Activated T-cell treated with anti-CD3 and anti-CD28 coated beads, Interleukin-2, amount 50 U/mL, for 72 hours (primary cell): ENCODE measurements at places on chromosomes 11 and 22. TPM values are rescaled to one million over a fixed set of nuclear protein-coding genes. Genes with fewer than 3 reads are reported as not detected.

PPP1R14B gene
- total RNA-seq = 121 TPM

- H3K27ac ChIP-seq = peak overlapping the region; percentile 0
- peaks cover 6% of the 10 kb centered on the region for H3K4me1 ChIP-seq
- H3K27me3 ChIP-seq = peaks cover 25% of the 10 kb centered on the region
- no peaks in the 10 kb centered on the region for H3K36me3 ChIP-seq
- DNase-seq = peak; percentile 79
- H3K4me3 ChIP-seq = no peak overlapping the region
Observed at GRCh38 chr11:62171261-62171723, 18.7 kb upstream of the SCGB1D1 start.

KCNJ4 gene
- not detected for total RNA-seq

DNA sequence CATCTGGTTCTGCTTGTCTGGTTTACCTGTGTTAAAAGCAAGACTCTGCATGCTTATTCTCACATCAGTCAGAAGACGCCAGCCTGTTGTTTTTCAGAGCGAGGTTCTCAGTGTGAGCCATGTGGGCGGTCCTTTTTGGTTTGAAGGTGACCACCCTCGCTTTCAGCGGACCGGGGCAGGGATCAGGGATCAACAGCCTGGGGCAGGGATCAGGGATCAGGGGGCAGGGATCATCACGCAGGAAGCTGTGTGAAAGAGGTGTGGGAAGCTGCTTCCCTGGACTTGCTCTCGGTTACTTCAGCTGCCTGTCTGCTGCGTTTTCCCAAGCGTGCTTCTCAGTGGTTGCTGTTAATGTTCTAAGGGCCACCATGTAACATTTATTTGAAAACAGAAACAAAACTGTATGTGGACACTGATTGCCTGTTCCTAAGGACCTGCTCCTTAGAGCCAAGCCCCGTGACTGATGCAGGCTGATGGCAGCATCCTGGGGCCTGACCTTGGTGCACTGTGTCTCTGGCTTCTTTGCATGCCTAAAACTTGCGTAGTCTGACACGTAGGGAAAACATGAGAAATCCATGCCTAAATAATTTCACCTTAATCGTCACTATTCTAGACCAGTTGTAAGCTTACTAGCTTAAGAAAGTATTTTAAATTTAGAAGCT, 146.9 kb downstream of the ATXN10 start:
- no peaks in the 10 kb centered on the region for H3K36me3 ChIP-seq
- H3K27me3 ChIP-seq = no peaks in the 10 kb centered on the region
- no peak overlapping the region for H3K27ac ChIP-seq
- H3K4me3 ChIP-seq = no peak overlapping the region
- no peaks in the 10 kb centered on the region for H3K4me1 ChIP-seq

DNA sequence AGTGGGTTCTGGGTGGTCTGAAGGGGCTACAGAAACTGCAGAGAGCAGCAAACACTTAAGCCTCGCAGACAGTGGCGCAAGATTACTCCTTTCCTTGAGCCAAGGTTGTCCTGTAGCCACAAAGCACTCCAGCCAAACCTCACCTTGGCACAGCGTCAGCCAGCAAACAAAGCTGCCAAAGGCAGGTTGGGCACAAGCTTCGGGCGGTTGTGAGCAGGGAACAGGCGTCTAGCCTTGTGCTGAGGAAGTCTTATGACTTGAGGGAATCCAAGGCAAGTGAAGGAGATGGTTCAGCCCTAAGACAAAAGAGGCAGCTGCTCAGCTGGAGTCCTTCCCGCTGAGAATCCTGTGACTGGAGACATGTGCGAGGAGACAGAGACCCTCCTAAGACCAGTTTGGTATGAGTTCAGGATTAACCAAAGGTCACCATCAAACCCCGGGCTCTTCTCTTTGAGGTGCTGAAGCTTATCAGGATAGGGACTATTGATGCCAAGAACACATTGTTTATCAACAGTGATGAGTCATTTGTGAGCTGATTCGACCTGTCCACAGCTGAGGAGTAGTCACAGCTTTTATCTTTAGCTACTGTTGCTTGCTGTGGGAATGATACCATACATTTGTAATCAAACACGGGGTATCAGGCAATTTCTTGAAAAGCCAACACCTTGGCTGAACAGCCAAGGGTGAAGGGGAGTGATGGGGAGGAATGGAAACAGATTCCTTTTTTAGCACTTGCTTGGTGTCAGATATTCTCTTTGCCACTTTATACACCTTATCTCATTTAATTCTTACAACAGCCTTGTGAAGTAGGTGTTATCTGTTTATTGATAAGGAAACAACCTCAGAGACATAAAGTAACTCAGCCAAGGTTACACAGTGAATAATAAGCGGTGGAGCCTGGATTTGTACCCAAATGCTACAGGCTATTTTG, 4.6 kb downstream of the ADM start:
- no peak for DNase-seq
- peaks cover 2% of the 10 kb centered on the region for H3K36me3 ChIP-seq
- peaks cover 43% of the 10 kb centered on the region for H3K4me1 ChIP-seq
- H3K4me3 ChIP-seq = peak overlapping the region; percentile 93

- H3K36me3 ChIP-seq = no peaks in the 10 kb centered on the region
- H3K27me3 ChIP-seq = no peaks in the 10 kb centered on the region
- no peaks in the 10 kb centered on the region for H3K4me1 ChIP-seq
- H3K27ac ChIP-seq = no peak overlapping the region
- no peak overlapping the region for H3K4me3 ChIP-seq
- DNase-seq = no peak
Observed at GRCh38 chr11:40508303-40508702, 951.1 kb downstream of the LRRC4C start.

DNA sequence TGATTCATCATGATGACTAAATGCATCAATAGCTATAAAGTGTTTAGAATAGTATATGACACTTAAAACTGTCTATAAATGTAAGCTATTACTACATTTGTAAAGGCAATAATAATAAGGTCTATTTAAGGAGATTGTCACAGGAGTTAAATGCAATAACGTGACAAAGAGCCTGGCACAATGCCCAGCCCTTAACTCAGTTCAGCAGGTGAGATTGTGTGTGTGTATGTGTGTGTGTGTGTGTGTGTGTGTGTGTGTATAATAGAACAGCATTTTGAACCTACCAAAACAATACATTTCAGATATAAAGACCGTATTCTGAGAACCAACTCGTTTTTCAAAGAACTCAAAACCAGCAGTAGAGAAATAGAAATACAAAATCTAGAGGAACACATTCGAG, 177.5 kb downstream of the MYO18B start:
- no peaks in the 10 kb centered on the region for H3K4me1 ChIP-seq
- no peak for DNase-seq
- H3K27me3 ChIP-seq = peaks cover 19% of the 10 kb centered on the region
- H3K36me3 ChIP-seq = no peaks in the 10 kb centered on the region
- no peak overlapping the region for H3K27ac ChIP-seq

GRCh38 chr22:27533105-27533745, 268.3 kb downstream of the MN1 start:
- no peak for DNase-seq
- no peaks in the 10 kb centered on the region for H3K4me1 ChIP-seq
- H3K27me3 ChIP-seq = no peaks in the 10 kb centered on the region
- no peaks in the 10 kb centered on the region for H3K36me3 ChIP-seq
- H3K4me3 ChIP-seq = no peak overlapping the region
- H3K27ac ChIP-seq = no peak overlapping the region

OR4A16 gene
- total RNA-seq = not detected

CRYBB3 gene
- total RNA-seq = 0.30 TPM

- H3K4me1 ChIP-seq = no peaks in the 10 kb centered on the region
- no peaks in the 10 kb centered on the region for H3K27me3 ChIP-seq
- no peak for DNase-seq
- H3K4me3 ChIP-seq = no peak overlapping the region
- H3K27ac ChIP-seq = no peak overlapping the region
- no peaks in the 10 kb centered on the region for H3K36me3 ChIP-seq
Observed at GRCh38 chr11:112814168-112814567, 147.1 kb upstream of the NCAM1 start.

EMID1 gene
- 0.14 TPM for total RNA-seq

TMEM151A gene
- 0.10 TPM for total RNA-seq

DNA sequence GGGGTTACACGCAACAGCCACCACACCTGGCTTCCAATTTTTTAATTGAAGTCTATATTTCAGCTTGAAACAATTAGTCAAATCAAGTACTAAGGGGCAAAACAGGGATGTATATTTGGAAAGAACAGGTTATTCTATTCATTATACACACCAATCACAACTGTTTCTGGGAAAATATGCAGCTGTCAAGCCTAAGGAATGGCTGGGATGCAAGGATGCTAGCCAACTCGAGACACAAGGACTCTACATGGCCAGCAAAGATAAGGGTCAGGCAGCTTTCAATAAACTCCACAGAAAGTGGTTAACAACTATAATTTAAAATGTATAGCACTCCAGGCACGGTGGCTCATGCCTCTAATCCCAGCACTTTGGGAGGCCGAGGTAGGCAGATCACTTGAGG, 126.8 kb upstream of the APOA1 start:
- no peak for DNase-seq
- H3K4me1 ChIP-seq = peaks cover 5% of the 10 kb centered on the region
- no peak overlapping the region for H3K27ac ChIP-seq
- H3K27me3 ChIP-seq = no peaks in the 10 kb centered on the region

- no peak overlapping the region for H3K27ac ChIP-seq
- no peaks in the 10 kb centered on the region for H3K36me3 ChIP-seq
- H3K4me3 ChIP-seq = peak overlapping the region; percentile 42
- no peaks in the 10 kb centered on the region for H3K4me1 ChIP-seq
Observed at GRCh38 chr11:122440811-122441665, 214.5 kb upstream of the UBASH3B start.

CCDC15 gene
- total RNA-seq = 9.9 TPM

DNA sequence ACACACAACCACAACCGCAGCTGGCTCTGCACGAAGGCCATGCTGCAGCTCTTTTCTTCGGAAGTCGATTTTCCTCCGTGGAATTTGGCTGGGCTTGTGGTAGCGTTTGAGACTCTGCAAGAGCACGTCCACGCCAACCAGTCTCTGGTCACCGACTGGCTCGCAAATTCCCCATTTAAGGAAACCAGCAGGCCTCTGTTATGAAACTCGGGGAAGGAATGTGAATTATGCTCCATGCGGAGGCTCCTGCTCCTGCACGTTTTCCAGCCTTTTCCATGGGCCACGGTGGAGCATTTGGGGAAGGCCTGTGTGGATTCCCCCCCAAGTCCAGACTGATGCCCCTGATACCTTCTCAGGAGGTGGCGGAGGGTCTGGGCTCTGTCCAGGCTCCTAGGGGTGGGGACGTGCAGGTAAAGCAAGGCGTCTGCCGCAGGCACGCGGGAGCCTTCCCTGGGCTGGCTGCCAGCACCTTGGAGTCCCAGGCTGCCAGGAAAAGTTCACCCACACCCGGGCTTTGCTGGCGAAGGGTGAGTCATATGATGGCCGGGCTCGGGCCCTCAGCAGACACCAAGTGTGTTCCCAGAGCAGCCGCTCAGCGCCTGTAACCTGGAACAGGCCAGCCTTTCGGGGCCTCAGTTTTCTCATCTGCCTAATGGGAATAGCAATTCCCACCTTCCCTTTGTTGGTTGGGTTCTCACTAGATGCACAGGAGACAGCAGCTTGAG, 41.9 kb downstream of the LRP5 start:
- no peaks in the 10 kb centered on the region for H3K4me1 ChIP-seq
- no peaks in the 10 kb centered on the region for H3K27me3 ChIP-seq

DGAT2 gene
- 3.4 TPM for total RNA-seq

DNA sequence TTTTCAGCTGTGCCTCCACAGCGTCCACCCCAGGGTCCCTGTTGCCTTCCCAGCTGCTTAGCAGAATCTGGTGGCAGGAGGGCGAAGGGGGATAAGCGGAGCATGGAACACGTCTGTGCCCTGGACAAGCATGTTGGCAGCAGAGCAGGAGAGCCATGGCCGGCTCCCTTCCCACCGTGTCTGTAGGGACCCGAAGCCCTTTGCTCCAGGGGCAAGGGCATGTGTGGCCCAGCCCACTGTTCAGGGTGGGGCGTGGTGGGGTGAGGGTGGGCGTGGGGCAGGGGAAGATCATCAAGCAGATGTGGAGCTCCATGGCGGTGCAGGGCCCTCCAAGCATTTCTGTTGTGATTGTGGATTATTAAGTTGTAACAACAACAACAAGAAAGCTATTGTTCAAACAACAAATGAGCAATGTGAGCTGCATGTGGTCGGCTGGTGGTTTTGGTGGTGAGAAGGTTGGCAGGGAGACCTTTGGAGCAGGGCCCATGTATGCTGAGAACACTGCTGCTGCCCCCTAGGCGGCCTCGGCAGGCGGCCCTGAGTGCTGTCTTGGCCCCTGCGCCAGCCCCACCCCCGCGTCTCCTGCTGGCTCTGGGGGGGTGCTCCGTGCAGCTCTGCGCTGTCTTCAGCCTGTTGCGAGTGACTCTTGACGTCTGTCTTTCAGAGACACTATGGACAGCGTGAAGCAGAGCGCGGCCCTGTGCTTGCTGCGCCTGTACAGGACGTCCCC, 50.9 kb downstream of the AP2A2 start:
- no peak overlapping the region for H3K4me3 ChIP-seq
- no peak overlapping the region for H3K27ac ChIP-seq
- no peaks in the 10 kb centered on the region for H3K36me3 ChIP-seq
- no peaks in the 10 kb centered on the region for H3K27me3 ChIP-seq
- peaks cover 14% of the 10 kb centered on the region for H3K4me1 ChIP-seq

- H3K36me3 ChIP-seq = no peaks in the 10 kb centered on the region
- H3K4me1 ChIP-seq = peaks cover 27% of the 10 kb centered on the region
- H3K27me3 ChIP-seq = peaks cover 73% of the 10 kb centered on the region
- DNase-seq = no peak
- H3K4me3 ChIP-seq = peak overlapping the region; percentile 60
- H3K27ac ChIP-seq = peak overlapping the region; percentile 79
Observed at GRCh38 chr11:20036626-20037335, 123.5 kb downstream of the DBX1 start.

DNA sequence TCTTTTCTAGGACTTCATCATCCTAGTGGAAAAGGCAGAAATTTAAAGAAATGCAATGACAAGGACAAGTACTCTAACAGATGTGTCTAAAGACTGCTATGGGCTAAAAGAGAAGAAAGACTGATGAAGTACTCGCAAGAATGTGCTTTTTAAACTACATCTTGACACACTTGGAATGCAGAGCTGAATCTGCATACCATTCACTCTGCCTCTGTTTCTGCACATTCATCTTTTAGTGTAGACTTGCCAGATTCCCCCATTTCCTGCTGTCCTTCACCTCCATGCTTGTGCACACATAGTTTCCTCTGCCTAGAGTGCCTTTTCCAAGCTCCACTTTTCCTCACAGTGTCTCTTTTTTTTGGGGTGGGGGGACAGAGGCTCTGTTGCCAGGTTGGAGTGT, 239.0 kb upstream of the CCDC179 start:
- no peaks in the 10 kb centered on the region for H3K36me3 ChIP-seq
- no peak overlapping the region for H3K27ac ChIP-seq
- DNase-seq = no peak
- H3K27me3 ChIP-seq = no peaks in the 10 kb centered on the region
- no peaks in the 10 kb centered on the region for H3K4me1 ChIP-seq

DNA sequence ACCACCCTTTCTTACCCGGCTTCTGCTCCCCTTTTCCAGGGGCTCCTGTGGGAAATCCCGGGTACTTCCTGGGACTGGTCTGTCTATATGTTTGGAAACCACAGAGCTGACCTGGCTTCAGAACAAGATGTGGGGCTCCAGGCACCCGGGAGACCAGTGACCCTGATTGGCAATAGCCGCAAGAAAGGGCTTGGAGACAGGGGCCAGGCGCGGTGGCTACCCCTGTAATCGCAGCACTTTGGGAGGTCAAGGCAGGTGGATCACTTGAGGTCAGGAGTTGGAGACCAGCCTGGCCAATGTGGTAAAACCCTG, 3.2 kb upstream of the NEAT1 start:
- peak overlapping the region; percentile 88 for H3K4me3 ChIP-seq
- H3K27me3 ChIP-seq = no peaks in the 10 kb centered on the region
- peak overlapping the region; percentile 100 for H3K27ac ChIP-seq
- H3K4me1 ChIP-seq = peaks cover 49% of the 10 kb centered on the region
- peaks cover 23% of the 10 kb centered on the region for H3K36me3 ChIP-seq
